SJCRH30 (cell line): ENCODE measurements at places on chromosomes 13 and 19. TPM values are rescaled to one million over a fixed set of nuclear protein-coding genes. Genes with fewer than 3 reads are reported as not detected.
A peak's percentile ranks its signal among the peaks of the same experiment; 100 is the strongest.

DNA sequence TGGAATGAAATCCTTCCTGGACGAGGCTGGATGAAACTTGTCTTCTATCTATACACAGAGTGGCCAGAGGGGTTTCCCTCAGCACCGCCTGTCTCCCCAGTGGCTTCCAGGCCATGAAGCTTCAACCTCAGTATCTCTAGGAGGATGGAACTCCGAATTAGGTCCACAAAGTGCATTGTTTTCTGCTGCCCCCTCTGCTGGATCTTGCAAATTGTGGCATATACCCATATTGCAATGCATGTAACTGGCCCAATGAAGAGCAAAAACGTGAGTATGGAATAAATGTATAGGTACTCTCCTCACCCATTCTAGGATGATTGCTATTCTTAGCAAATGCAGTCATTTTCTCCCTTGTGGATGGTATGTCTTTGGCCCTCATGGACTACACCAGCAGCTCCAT, 14.7 kb upstream of the LILRB4 start:
- H3K27ac ChIP-seq, result no peak overlapping the region
- no peak overlapping the region for H3K4me3 ChIP-seq
- no peaks in the 10 kb centered on the region for H3K4me1 ChIP-seq

DNA sequence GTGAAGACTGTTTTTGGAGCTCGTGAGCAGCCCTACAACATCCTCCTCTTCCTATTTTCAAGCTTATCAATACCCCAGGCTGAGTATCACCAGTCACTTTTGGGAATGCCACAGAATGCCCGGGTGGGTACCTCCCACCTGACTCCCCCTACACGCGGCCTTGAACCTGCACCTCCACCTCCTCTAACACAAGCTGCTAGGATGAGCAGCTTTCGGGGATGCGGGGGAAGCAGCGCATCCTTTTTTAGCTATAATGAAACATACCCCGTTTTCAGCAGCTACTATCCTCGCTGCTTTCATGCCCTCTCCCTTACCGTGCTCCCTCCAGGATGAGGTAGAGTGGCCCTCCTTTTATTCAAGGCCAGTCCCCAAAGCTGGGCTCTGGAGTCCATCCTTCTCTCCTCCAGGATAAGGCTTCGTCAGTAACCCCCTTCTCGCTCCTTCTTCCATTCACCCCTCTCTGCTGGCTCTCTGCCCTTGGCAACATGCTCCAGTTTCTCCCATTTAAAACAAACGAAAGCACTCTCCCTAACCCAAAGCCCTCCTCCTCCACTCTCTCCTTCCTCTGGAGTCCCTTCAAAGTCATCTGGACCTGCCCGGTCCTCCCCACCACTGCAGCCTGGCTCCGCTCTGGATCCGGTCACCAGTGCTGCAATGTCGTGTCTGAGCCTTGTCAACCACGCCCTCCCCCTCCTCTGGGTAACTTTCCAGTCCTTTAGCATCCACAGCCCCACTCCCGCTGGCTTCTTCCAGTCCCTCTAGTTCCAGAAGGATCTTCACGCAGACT, 55.3 kb downstream of the STK24 start:
- DNase-seq, result no peak
- no peak overlapping the region for H3K4me3 ChIP-seq
- no peak overlapping the region for H3K27ac ChIP-seq
- peaks cover 14% of the 10 kb centered on the region for H3K4me1 ChIP-seq
- peaks cover 6% of the 10 kb centered on the region for H3K36me3 ChIP-seq

GRCh38 chr19:36103040-36103626, 7.8 kb upstream of the OVOL3 start:
- H3K4me3 ChIP-seq, result no peak overlapping the region
- no peaks in the 10 kb centered on the region for H3K27me3 ChIP-seq
- peaks cover 65% of the 10 kb centered on the region for H3K36me3 ChIP-seq
- no peak overlapping the region for H3K27ac ChIP-seq
- H3K4me1 ChIP-seq, result 0 out of 2 replicates have a peak, but pooled peaks cover 4% of the 10 kb centered on the region
- DNase-seq, result no peak

DNA sequence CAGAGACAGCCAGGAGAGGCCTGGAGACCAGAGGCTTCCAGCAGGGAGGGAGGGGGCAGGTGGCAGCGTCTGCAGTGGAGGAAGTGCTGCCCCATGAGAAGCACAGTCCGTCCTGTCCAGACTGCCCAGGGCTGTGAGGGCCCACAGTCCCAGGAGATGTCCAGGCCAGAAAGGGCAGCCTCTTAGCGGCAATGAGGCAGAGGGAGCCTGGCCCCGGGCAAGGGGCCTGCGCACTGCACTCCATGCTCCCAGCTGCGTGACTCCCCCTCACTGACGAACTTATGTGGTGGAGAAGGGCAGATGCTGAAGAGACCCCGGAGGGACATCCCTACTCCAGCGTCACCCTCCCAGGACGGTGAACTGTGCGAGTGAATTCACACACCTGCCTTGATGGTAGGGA, 115.3 kb downstream of the SOX1 start:
- no peaks in the 10 kb centered on the region for H3K36me3 ChIP-seq
- H3K4me1 ChIP-seq, result no peaks in the 10 kb centered on the region
- no peak overlapping the region for H3K27ac ChIP-seq

GRCh38 chr19:9362905-9363304, at the start of gene ZNF177:
Gene ZNF177, plus strand, starts transcription at chr19:9363013. Its CDS starts 15,299 bp downstream, at chr19:9378312.
- peak within 1 kb of the TSS; percentile 32 for H3K27ac ChIP-seq
- no peaks in the 10 kb centered on the region for H3K4me1 ChIP-seq
- peak within 1 kb of the TSS; percentile 76 for H3K4me3 ChIP-seq
- no peaks in the 10 kb centered on the region; the same call in 1 of the 2 replicates for H3K36me3 ChIP-seq
- peak; percentile 79 for DNase-seq
- H3K27me3 ChIP-seq, result no peaks in the 10 kb centered on the region

GRCh38 chr13:22223411-22223810, 552.5 kb downstream of the FGF9 start:
- no peaks in the 10 kb centered on the region for H3K36me3 ChIP-seq
- no peaks in the 10 kb centered on the region for H3K4me1 ChIP-seq
- H3K27ac ChIP-seq, result no peak overlapping the region
- H3K4me3 ChIP-seq, result no peak overlapping the region
- no peak for DNase-seq

DNA sequence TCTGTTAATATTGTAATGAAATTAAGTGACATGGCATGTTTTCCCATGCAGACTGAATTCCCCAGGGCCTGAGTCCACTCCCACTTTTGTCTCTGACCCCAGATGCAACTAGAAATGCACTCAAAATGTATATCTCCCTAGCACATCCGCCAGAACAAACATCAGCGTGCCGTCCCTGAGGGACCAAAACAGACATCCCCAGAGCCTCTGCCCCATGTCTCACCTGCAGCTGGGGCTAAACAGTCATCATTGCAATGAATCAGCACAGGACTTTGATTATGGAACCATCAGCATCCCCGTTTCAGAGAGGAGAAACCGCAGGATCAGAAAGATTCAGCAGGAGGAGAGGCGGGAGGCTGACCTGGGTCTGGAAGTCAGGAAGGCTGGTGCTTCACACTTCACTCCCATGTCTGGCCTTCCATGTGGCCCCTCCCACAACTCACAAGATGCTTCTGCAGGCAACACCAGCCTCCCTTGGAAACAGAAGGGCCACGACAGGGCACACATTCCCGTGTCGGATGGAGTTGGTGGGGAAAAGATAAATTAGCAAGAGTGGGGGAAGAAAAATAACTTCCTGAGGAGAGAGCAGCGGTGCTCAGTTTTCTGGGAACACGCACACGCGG, 130.6 kb upstream of the VSTM2B start:
- DNase-seq, result no peak
- H3K4me1 ChIP-seq, result no peaks in the 10 kb centered on the region
- no peak overlapping the region for H3K4me3 ChIP-seq
- H3K36me3 ChIP-seq, result no peaks in the 10 kb centered on the region
- H3K27ac ChIP-seq, result no peak overlapping the region

DNA sequence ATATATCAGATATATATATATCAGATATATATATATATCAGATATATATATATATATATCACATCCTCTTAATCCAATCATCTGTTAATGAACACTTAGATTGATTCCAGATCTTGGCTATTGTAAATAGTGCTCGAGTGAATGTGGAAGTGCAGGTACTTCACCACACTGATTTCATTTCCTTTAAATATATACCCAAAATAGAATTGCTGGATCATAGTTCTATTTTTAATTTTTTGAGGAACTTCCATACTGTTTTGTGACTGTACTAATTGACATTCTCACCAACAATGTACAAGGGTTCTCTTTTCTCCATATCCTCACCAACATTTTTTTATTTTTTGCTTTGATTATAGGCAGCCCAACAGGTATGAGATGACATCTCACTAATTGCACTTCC, 277.5 kb downstream of the NHLRC3 start:
- H3K36me3 ChIP-seq, result no peaks in the 10 kb centered on the region
- no peak overlapping the region for H3K4me3 ChIP-seq
- DNase-seq, result no peak
- H3K27ac ChIP-seq, result no peak overlapping the region

DNA sequence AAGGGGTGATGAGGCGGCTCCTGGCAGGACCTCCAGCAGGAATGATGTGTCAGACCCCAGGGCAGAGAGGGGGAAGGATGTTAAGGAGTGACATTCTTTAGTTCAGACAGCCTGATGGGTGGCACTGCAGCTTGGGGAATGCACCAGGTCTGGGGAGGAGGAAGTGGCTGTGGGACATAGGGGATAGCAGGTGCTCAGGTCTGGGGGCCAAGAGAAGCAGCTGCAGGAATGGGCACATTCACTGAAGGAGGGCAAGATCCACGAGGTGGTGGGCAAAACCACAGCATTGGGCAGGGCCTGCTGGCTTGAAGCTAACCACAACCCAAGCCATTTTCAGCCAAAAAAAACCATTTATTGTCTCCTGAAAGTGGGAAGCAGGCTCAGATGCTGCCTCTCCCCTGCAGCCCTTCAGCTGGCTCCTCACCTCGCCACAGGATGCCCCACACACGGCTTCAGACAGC, 26.5 kb downstream of the COMP start:
- peaks cover 62% of the 10 kb centered on the region for H3K4me1 ChIP-seq
- H3K27me3 ChIP-seq, result no peaks in the 10 kb centered on the region
- H3K27ac ChIP-seq, result peak overlapping the region; percentile 64
- DNase-seq, result peak; percentile 54
- H3K36me3 ChIP-seq, result no peaks in the 10 kb centered on the region
- no peak overlapping the region for H3K4me3 ChIP-seq

GRCh38 chr13:42009057-42009456, 39.4 kb upstream of the DGKH start:
- no peak overlapping the region for H3K4me3 ChIP-seq
- no peaks in the 10 kb centered on the region for H3K27me3 ChIP-seq
- no peak for DNase-seq
- H3K27ac ChIP-seq, result no peak overlapping the region

GRCh38 chr13:108681986-108682575, 52.7 kb downstream of the MYO16 start:
- H3K4me1 ChIP-seq, result no peaks in the 10 kb centered on the region
- no peak overlapping the region for H3K27ac ChIP-seq
- no peak overlapping the region for H3K4me3 ChIP-seq
- H3K27me3 ChIP-seq, result no peaks in the 10 kb centered on the region

GRCh38 chr13:29436291-29436690, 159.2 kb downstream of the SLC7A1 start:
- no peak for DNase-seq
- no peaks in the 10 kb centered on the region for H3K27me3 ChIP-seq
- H3K27ac ChIP-seq, result no peak overlapping the region
- peaks cover 42% of the 10 kb centered on the region for H3K4me1 ChIP-seq
- no peak overlapping the region for H3K4me3 ChIP-seq

DNA sequence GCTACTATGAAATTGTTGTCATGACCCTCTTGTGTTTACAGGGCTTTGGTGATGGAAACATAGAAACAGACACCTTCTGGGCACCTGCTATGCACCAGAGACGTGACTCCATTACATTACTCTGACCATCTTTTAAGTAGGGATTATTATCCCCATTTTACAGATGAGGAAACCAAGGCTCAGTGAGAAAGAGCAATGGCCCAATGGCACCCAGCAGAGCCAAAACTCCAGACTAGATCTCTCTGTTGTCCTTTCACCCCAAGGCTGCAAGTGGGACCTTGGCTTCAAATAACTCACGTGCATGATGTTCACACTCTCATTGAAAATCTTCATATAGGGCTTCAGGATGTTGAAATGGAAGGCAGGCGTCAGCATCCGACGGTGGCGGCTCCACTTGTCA, 5.9 kb downstream of the CYP4F2 start:
- H3K27ac ChIP-seq, result no peak overlapping the region
- H3K36me3 ChIP-seq, result no peaks in the 10 kb centered on the region
- no peak for DNase-seq
- no peak overlapping the region for H3K4me3 ChIP-seq
- no peaks in the 10 kb centered on the region for H3K4me1 ChIP-seq
- H3K27me3 ChIP-seq, result no peaks in the 10 kb centered on the region

- H3K4me1 ChIP-seq, result no peaks in the 10 kb centered on the region
- no peak overlapping the region for H3K27ac ChIP-seq
- DNase-seq, result no peak
- H3K27me3 ChIP-seq, result no peaks in the 10 kb centered on the region
These were observed 436.6 kb upstream of the KLF12 start for GRCh38 chr13:74570834-74571233.

DNA sequence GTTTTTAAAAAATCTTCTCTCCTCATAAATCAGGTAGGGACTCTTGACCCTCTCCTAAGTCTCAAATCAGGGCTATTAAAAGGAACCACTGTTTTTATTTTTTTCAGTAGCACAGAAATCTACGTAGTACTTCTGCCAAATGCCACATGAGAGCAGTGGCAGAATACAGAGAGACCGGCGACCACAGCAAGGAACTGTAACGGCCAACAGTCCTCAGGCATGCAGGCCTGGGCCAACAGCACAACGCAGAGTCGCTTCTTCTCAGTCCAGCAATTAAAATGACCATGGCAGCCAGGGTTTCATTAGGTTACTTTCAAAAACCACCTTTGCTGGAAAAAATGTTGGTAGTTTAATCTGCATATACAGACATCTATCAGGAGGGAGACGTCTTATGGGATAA, 34.2 kb downstream of the ANKRD10 start:
- DNase-seq, result no peak
- no peak overlapping the region for H3K27ac ChIP-seq
- no peaks in the 10 kb centered on the region for H3K4me1 ChIP-seq
- no peaks in the 10 kb centered on the region for H3K27me3 ChIP-seq
- H3K36me3 ChIP-seq, result no peaks in the 10 kb centered on the region

DNA sequence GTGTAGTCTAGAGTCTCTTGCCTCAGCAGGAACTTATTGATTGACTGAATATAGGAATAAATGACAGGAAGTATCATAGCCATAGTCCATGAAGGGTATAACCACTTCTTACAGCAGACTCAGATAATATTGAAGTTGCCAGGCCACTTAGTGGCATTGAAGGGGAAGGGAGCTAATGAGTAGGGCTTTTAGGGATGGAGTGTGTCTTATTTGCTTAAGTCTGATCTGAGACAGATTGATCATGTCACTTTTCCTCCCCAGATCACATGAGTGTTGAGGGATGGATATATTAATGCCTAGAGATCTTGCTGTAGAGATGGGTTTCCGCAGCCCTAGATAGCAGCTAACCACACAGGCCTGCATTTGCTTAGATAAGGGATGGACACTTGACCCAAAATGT, 62.2 kb upstream of the NBEA start:
- no peaks in the 10 kb centered on the region for H3K36me3 ChIP-seq
- no peak overlapping the region for H3K27ac ChIP-seq
- no peak overlapping the region for H3K4me3 ChIP-seq
- DNase-seq, result no peak
- H3K4me1 ChIP-seq, result no peaks in the 10 kb centered on the region
- H3K27me3 ChIP-seq, result no peaks in the 10 kb centered on the region

ZNF17 gene
- total RNA-seq, result 11.4 and 13.1 TPM in 2 replicates

SLITRK1 gene
- not detected in 2 replicates for total RNA-seq

ZNF536 gene
- total RNA-seq, result 14.2 and 15.2 TPM in 2 replicates

HIF3A gene
- 2.0 and 4.8 TPM in 2 replicates for total RNA-seq

CASP14 gene
- 0.02 TPM in 1 of 2 replicates, not detected in the other for total RNA-seq

CEACAM16 gene
- 0.18 and 0.73 TPM in 2 replicates for total RNA-seq

URAD gene
- total RNA-seq, result not detected in 2 replicates

KLK4 gene
- total RNA-seq, result 0.32 and 0.48 TPM in 2 replicates

TLE6 gene
- total RNA-seq, result 2.6 TPM in 2 replicates

ASPDH gene
- total RNA-seq, result not detected in 2 replicates

FGF22 gene
- total RNA-seq, result not detected in 2 replicates

HNRNPA1L2 gene
- 9.4 and 9.6 TPM in 2 replicates for total RNA-seq
